ENCODE measurements at places on chromosomes 16 and 17. TPM values are rescaled to one million over a fixed set of nuclear protein-coding genes. Genes with fewer than 3 reads are reported as not detected.

The PIMREG gene
- total RNA-seq = 0.74 TPM

The CCR7 gene
- total RNA-seq = not detected

GRCh38 chr17:78965491-78965924 is 14.2 kb downstream of the LGALS3BP start:
- DNase-seq = no peak

- DNase-seq = no peak
Measured at GRCh38 chr17:66207936-66208335, 16.0 kb upstream of the CEP112 start.

DNA sequence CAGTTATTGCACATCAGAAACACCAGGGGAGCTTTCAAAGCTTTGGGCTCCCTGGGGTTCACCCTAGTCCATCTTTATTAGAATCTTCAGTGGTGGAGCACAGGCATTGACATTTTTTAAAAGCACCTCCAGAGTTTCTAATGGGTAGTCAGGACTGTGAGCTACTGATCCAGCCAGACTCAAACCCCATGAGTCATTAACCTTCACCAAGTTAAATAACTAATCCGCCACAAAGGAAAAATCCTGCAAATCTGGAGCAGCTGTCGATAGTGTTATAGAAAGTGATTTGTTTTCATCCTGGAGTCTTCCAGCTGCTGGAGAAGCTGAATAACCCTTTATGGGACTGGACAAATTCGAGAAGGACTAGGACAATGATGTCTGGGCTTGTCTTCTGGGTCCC is 93.2 kb upstream of the PIRT start:
- no peak for DNase-seq

GRCh38 chr17:50174444-50174843 is 8.6 kb downstream of the SGCA start:
- no peak for DNase-seq

- DNase-seq = no peak
Measured at GRCh38 chr16:75789237-75789636, 62.9 kb upstream of the CPHXL start.
